ENCODE measurements at places on chromosomes 13 and 19.

DNA sequence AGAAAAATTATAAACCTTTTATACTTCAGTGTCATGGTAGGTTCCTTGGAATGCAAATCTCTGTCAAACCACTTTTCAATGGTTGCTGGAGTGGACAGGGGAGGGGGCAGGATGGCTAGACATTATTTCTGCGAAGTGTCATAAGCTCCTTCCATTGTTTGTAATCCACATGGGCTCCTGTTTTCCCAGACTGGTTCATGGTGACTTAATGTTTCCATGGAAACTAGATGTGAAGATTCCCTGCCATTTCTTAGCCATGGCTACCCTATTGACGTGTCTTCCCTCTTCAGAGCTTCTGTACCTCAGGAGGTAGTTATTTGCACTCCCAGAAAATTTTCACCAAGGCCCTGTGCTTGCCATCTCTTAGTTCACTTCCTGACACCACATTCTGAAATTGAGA, 95.3 kb downstream of the UFM1 start:
- no peak for DNase-seq

DNA sequence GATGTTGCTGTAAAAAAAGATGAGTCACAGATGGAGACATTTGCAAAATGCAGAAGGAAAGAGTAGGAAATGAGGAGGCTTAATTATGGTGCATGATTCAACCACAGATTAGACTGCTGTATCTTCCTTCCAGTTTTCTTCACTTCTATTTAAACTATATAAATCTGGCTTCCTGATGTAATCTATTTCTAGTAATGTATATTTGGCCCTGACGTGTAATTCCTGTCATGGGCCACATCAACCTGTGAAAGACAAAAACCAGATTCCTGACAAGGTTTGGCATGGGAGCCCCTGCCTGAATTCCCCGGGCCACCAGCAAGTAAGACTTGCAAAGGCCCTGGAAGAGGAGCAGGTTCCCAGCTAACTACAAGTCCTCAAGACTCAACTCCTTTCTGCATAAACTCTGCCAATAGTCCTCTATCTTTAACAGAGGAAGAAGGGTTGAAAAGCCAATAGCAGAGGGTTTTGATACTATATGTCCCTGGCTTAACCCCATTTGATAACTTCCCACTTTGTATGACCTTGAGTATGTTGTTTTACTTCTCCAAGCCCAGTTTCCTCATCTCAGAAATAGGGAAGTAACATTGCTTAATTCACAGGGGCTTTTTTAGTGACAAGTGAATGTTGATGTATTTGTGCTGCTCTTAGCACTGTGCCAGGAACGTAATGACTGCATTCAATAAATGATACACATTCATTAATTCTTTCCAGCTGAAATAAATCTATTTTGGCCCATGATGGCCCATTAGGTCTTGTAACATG, 172.7 kb downstream of the SPRY2 start:
- DNase-seq = no peak

GRCh38 chr13:24104723-24105122, 55.8 kb upstream of the SPATA13 start:
- no peak for DNase-seq

DNA sequence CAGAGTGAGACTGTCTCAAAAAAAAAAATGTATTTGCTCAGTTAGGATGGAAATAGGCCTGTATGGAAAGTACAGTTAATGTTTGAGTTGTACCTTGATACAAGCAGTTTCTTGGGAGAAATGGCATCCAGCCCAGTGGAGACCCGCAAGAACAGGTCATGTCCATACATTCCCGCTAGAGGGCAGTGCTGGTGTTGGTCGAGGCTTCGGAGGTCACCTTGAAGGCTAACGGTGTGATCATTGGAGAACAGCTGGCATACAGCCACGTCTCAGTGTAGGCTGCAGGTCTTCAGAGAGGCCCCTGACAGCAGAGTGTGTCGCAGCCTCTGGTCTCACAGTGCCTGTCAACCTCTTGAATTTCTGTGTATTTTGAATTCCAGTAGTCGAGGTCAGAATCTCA, 7.5 kb downstream of the ZNF610 start:
- peak; percentile 50 for DNase-seq

DNA sequence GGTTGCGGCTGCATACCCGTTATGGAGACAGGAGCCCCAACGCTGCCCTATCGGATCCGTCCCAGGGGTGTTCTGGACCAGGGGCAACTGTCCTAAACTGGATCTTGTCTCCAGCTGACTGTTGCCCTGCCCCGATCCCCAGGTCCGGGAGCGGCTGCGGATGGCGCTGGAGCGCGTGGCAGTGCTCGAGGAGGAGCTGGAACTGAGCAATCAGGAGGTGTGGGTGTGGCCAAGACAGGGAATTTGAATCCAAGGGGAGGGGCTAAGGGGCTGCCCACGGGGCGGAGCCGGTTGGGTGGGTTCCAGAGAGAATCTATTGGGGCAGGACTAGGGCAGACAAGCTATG, 9.9 kb downstream of the PPFIA3 start:
- no peak for DNase-seq

- DNase-seq = no peak
Observed at GRCh38 chr19:18422530-18423191, 3.5 kb downstream of the SSBP4 start.

DNA sequence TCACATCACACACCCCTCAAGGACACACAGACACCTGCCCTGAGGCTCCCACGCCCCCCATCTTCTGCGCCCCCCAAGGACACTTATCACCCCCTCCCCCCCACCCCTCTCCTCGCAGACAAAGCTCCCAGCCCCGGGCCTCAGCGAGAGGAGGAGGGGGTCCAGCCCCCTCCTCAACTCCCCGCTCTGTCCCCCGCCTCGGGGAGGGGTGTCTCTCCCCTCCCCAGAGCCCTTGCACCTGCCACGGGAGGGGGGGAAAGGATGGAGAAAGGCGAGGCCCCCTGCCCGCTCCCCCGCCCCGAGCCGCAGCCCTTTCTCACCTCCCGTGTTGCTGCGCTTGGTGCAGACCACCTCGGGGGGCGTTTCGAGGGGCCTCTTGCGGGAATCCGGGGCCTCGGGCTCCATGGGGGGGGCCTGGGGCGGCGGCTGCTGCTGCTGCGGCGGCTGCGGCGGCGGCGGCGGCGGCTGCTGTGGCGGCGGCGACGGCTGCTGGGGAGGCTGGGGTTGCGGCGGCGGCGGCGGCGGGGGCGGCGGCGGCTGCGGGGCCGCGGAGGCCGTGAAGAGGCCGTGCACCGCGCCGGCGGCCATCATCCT, 621 bp downstream of the NOVA2 start:
- no peak for DNase-seq

DNA sequence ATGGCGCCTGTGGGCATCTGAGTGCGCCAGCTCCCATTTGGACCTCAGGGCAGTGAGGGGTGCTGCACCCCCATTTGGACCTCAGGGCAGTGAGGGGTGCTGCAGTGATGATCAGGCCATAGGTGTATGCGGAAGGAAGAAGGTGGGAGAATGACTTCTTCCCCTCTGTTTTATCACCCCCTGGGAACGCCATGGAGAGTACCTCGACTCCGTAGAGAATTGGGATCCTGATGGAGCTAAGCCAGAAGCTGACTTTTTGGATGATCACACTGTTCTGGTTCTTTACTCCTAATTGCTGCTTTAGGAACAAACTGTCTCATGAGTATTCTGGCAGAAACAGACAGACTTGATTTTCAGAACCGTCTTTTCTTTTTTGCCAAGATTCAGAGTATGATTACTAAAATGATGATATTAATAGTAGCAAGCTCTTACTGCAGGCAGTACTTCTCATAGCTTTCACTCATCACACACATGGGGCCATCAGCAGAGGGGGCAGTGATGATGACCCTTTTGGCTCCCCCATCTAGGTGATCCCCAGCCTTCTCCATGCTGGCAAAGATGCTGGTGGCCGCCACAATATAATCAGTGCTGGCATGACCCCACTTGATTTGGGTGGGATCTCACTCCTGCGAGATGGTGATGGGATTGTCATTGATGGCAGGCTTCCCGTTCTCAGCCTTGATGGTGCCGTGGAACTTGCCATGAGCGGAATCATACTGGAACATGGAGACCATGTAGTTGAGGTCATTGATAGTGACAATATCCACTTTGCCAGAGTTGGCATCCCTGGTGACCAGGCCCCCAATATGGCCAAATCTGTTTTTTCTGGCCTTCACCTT, 10.3 kb upstream of the UBAC2 start:
- no peak for DNase-seq

- DNase-seq = no peak
Observed at GRCh38 chr19:30172613-30173242, 199.5 kb upstream of the ZNF536 start.

All from spinal cord (tissue), 10 donors.